ENCODE measurements at places on chromosomes 1 and 21. TPM values are rescaled to one million over a fixed set of nuclear protein-coding genes. Genes with fewer than 3 reads are reported as not detected.

DNA sequence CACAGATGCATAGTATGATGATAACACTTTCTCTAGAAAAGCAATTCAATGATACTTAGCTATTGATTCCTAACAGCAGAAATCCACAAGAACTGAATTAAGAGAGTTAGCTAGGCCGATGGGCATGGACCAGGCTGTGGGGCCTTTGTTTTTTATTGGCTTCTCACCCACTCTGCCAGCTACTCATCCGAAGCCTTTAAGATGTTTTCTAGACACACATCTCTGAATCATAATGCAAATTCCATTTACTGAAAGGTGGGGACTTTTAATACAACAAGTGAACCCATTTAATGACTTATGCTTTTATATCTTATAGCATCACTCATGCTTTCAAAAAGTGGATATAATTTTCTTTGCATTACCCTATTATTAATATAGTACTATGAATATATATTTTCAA is 170.2 kb downstream of the RUNX1 start:
- H3K36me3 ChIP-seq, result no peaks in the 10 kb centered on the region
- no peaks in the 10 kb centered on the region for H3K27me3 ChIP-seq
- no peak for DNase-seq
- H3K27ac ChIP-seq, result peak overlapping the region; percentile 44
- H3K4me1 ChIP-seq, result peaks cover 11% of the 10 kb centered on the region
- no peak overlapping the region for H3K4me3 ChIP-seq

The CATSPERE gene
- 0.56 TPM for total RNA-seq

The NCAM2 gene
- 1.9 TPM for total RNA-seq

The LIN28A gene
- total RNA-seq, result not detected

DNA sequence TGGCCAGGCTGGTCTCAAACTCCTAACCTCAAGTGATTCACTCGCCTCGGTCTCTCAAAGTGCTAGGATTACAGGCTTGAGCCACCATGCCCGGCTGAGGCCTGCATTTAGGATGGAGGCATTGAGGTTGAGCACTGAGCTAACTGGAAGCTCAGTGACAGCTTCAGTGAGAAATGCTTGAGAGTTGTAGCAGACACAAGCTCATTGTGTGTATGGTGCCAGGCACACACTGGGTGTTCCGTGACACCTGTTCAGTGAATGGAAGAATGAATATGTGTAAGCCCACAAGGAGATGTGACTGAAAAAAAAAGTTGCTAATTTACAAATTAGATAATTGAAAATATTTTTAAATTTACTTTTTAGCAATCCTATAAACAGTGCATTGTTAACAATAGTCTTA is 21.8 kb downstream of the LURAP1 start:
- no peak overlapping the region for H3K27ac ChIP-seq
- H3K4me3 ChIP-seq, result no peak overlapping the region
- no peaks in the 10 kb centered on the region for H3K27me3 ChIP-seq
- no peaks in the 10 kb centered on the region for H3K36me3 ChIP-seq
- no peaks in the 10 kb centered on the region for H3K4me1 ChIP-seq
- DNase-seq, result no peak

- no peak for DNase-seq
- peaks cover 50% of the 10 kb centered on the region for H3K36me3 ChIP-seq
- no peak overlapping the region for H3K4me3 ChIP-seq
- H3K27ac ChIP-seq, result peak overlapping the region; percentile 8
These were observed 8.4 kb downstream of the MMACHC start for GRCh38 chr1:45508295-45509151.

GRCh38 chr21:45596704-45597318 is 46.7 kb upstream of the PCBP3 start:
- peak; percentile 15 for DNase-seq
- no peak overlapping the region for H3K27ac ChIP-seq
- H3K36me3 ChIP-seq, result no peaks in the 10 kb centered on the region
- no peaks in the 10 kb centered on the region for H3K4me1 ChIP-seq

The SLC35F3 gene
- total RNA-seq, result not detected

GRCh38 chr1:166139735-166140134 is 27.1 kb downstream of the FAM78B start:
- H3K27ac ChIP-seq, result no peak overlapping the region
- no peak overlapping the region for H3K4me3 ChIP-seq
- no peaks in the 10 kb centered on the region for H3K27me3 ChIP-seq
- no peaks in the 10 kb centered on the region for H3K4me1 ChIP-seq
- H3K36me3 ChIP-seq, result no peaks in the 10 kb centered on the region
